ENCODE measurements at places on chromosomes 3 and 15.

DNA sequence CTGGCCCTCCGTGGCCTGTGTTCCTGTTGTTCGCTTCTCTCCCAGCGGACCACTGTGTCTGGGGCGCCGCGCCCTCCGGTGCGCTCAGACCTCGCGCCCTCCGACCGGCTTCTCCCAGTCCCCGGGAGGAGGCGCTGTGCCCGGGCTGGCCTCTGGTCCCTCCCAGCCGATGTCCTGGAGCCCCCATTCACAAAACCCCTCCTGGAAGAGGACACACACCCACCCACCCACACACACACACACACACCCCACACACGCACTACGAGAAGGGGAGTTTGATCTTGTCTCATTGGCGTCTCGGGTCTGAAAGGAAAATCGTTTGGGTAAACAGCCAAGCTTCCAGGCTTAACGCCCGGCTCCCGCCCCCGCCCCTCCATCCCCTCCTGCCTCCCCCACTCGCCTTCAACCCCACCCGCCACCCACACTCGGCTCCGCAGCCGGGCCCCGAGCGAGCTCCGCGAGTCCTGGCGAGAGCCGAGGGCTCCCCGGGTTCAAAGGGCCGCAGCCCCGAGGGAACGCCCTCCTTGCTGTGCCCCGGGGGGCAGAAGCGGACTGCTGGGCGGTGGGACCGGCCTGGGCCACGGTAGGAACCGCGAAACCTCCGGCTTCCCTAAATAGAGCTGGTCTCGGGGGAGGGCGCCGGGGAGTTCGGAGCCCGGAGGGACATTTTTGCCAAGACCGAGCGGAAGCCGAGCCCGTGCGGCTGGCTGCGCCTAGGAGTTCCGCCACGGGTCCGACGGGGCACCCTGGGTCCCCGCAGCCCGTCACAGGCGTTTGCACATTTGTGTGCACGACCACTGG is 23.6 kb downstream of the NR2F2 start:
- DNase-seq = no peak

GRCh38 chr3:39415983-39416382 is 9.5 kb downstream of the RPSA start:
- no peak for DNase-seq

GRCh38 chr3:165078293-165078692 is at the start of gene SI:
Gene SI (minus strand): TSS chr3:165078496. CDS start chr3:165076012, 2,484 bp downstream.
- DNase-seq = no peak

DNA sequence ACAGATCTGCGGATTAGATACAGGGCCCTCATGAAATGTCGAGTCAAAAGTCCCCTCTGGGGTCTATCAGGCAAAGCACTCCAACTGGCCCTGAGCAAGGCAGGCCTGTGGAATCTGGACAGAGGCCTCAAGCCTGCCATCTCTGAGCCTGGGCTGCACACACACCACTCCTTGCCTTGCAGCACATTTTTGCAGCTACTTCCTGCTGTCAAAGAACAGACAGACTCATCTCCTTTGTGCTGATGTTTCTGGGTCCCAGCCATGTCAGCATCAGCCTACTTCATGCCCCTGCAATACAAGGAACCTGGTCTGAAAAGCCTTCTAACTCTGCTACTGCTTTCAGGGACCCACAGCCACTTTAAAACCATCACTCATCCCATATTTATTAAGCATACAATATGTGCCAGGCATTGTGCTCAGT is 60.6 kb upstream of the IL12A start:
- no peak for DNase-seq

DNA sequence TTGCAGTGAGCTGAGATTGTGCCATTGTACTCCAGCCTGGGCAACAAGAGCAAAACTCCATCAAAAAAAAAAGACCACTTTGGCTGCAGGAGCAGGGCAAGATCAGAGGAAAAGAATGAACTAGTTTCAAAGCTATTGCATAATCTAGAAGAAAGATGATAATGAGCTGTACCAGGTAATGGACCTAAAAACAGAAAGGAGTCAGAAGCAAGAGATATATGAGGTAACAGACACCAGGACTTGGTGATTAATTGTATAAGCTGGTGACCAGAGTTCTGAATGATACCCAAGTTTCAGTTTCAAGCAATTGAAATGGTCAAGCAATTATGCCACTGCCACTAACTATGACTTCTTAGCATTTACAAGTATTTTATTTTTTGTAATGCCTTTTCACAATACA is 2.9 kb downstream of the POLQ start:
- no peak for DNase-seq

DNA sequence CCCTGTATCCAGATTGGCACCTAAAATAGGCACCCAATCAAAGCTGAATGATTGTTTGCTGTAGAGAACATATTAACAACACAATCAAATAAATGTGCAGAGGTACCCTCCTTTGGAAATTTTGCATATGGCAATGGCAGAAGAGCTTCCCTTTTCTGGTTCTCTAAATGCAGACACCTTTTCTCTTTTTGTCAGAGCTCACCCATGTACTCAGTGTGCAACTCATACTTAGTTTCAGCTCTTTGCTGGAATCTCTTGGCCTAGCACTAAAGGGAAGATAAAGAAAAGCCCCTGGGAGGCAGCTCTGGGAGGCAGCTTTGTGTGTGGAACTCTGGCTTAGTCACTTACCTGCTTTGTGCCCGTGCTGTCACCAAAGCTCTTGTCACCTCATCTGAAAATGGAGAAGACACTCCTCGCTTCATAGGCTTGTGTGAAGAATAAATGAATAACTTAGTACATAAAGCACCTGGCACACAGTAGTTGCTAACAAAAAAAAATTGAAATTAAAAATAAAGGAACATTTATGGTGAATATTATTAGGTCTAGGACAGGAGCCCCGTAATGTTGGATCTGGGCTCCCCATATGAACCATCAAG is 28.8 kb downstream of the ST6GAL1 start:
- DNase-seq = no peak

DNA sequence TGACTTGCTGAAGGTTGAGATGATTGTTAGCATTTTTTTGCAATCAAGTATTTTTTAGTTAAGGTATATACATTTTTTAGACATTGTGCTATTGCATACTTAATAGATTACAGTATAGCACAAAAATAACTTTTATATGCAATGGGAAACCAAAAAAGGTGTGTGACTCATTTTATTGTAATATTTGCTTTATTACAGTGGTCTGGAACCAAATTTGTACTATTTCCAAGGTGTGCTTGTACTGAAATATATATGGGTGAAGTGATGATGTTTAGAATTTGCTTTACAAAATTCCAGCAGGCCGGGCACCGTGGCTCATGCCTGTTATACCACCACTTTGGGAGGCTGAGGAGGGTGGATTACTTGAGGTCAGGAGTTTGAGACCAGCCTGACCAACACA is 29.1 kb upstream of the TBC1D23 start:
- DNase-seq = no peak

GRCh38 chr15:90496791-90497190 is 32.9 kb upstream of the CRTC3 start:
- no peak for DNase-seq
